ENCODE measurements at places on chromosomes 6 and 20. TPM values are rescaled to one million over a fixed set of nuclear protein-coding genes. Genes with fewer than 3 reads are reported as not detected.

Gene BPIFA1
- not detected for total RNA-seq

Gene UBR2
- 23.6 TPM for total RNA-seq

Gene SLC26A8
- total RNA-seq: not detected

Gene HSF2
- total RNA-seq: 27.5 TPM

Gene FOXA2
- total RNA-seq: not detected

Gene MCCD1
- total RNA-seq: not detected

Gene LST1
- total RNA-seq: not detected

Gene OOEP
- not detected for total RNA-seq

Gene ARMH2
- not detected for total RNA-seq

Gene CST7
- 3.7 TPM for total RNA-seq

Gene PLCB1
- 32.4 TPM for total RNA-seq

Gene PSMB1
- total RNA-seq: 92.3 TPM

Gene RSPO4
- total RNA-seq: not detected

Gene PTCRA
- not detected for total RNA-seq

Gene ELOVL2
- total RNA-seq: 0.25 TPM

Gene SYCP2L
- 0.25 TPM for total RNA-seq

Gene OR2H1
- not detected for total RNA-seq

Gene APCDD1L
- 0.98 TPM for total RNA-seq

Gene LIME1
- 32.4 TPM for total RNA-seq

Gene PCED1A
- total RNA-seq: 22.1 TPM

Gene CALHM6
- not detected for total RNA-seq

Gene RSPO3
- 14.0 TPM for total RNA-seq

Gene RNF144B
- total RNA-seq: 6.9 TPM

Gene BACH2
- 6.4 TPM for total RNA-seq

Gene PGK2
- total RNA-seq: not detected

Gene TCP11
- not detected for total RNA-seq

Gene RIPPLY2
- not detected for total RNA-seq

Gene SRSF12
- total RNA-seq: 0.25 TPM

Gene LAMA4
- total RNA-seq: 56.5 TPM

Gene SLC16A10
- total RNA-seq: 5.4 TPM

All from vagina (tissue), 2 donors.